Stimulated activated CD8-positive, alpha-beta memory T cell treated with anti-CD3 and anti-CD28 coated beads, Interleukin-4, amount 100 ng/mL, for 4 hours (primary cell): ENCODE measurements at places on chromosomes 5 and 9.

DNA sequence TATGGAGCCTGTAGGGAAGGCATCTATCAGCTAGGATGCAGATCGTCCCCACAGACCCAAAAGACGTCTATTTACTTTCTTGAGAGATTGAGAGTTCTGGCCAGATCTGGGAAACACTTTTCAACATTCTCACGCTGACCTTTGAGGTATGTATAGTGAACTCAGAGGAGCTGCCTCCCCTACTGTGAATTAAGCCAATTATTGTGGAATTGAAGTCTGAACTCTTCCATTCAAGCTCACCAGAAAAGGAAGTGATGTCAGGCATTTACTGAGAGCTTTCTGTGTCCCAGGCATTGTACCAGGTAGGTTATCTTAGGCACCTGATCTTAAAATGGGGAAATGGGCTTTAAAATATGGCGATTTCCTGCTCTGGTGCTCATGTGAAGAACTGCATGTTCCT lies 136.5 kb downstream of the SV2C start:
- no peak for DNase-seq

DNA sequence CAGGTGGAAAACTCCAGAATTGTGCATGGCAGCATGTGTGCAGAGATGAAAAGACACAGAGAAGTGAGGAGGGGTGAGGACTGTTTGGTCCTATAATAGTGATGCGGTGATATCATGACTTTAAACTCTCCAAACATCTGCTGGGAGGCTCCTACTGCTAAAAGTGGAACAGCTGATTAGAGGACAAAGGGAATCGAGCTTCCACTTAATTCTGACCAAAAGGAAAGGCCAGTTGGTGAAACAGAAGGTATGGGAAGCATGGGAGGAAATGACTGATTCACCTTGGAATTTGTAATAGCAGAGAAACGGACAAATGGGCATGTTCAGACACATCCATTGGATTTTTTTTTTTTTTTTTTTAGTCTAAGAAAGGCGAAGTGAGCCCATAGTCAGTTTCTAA lies 67.5 kb upstream of the MAMDC2 start:
- DNase-seq = no peak

DNA sequence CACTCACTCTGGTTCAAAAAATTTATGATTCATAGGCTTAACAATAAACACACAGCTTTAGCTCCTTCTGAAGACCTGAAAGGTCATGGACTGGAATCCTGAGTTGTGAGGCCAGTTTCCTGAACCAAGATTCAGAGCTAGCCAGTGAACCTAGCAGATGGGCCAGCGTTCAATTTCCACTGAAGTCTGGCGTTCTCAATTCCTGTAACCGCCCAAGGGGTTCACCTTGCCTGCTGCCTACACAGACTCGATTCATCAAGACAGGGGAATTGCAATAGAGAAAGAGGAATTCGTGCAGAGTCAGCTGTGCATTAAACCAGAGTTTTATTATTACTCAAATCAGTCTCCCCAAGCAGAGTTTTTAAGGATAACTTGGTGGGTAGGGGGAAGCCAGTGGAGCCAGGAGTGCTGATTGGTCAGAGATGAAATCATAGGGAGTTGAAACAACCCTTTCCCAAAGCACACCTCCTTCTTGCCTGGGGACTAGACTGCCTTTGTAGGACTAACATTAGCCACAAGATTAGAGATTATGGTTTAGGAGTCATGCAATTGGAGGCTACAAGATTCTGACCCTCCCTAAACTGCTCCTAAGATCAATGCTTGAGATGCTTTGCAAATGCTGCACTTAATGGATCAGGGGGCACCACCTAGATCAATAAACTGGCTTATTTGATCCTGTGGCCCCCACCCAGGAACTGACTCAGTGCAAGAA lies 117.5 kb upstream of the SHB start:
- DNase-seq = no peak

DNA sequence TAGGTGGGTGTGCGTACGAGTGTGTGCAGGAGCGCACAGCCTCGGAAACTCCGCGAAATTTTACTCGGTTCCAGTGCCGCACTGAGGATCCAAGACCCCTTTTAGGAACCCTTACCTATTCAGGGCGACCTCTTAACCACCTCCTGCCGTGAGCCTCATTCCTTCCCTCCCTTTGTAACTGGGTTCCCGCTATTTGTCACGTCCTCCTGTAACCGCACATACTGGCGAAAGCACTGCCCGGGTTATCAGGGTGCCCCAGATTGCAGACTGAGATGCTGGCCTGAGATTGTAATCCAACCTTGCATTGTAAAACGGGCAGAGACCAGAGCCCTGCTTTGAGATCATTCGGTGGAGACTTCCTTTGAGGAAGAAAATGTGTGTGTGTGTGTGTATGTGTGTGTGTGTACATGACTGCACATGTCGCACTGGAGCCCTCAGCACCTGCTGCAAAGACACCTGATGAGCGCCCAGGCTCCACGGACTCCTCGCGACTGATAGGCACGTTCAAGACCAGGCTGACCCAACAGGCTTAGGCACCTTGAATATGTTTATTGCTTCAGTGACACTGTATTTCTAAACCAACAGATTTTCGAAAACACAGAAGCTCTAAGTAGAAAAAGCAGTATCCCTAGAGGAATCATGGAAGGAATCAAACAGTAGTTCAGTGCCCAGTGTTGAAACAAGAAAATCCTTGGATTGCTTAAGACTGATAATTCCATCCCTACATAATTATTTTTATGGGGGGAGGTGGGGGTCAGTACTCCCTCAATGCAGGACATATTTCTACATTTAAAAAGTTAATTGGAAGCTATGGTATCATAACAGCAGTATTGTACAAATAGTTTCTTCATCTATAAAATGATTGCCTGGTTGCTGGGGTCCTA lies 86.5 kb upstream of the TNFAIP8 start:
- DNase-seq = no peak

DNA sequence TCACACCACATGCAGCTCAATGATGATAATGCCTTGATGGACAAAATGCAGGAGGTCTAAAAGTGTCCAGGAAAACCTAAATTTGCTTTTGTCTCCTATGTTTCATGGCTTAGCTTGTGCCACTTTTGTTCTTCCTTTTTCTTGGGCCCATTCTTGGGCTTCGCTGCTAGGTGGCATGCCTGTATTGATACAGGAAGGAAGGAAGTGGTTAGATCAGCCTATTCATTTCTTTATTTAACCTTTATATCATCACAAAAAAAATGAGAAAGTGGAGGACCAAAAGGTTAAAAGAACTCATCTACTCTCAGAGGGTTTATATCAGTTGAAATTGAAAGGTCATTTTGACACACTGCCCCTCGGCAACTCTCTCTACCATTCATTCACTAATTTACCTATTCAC lies 260.2 kb downstream of the ARHGAP26 start:
- DNase-seq = no peak

GRCh38 chr9:4574657-4575243 lies 84.5 kb downstream of the SLC1A1 start:
- no peak for DNase-seq

DNA sequence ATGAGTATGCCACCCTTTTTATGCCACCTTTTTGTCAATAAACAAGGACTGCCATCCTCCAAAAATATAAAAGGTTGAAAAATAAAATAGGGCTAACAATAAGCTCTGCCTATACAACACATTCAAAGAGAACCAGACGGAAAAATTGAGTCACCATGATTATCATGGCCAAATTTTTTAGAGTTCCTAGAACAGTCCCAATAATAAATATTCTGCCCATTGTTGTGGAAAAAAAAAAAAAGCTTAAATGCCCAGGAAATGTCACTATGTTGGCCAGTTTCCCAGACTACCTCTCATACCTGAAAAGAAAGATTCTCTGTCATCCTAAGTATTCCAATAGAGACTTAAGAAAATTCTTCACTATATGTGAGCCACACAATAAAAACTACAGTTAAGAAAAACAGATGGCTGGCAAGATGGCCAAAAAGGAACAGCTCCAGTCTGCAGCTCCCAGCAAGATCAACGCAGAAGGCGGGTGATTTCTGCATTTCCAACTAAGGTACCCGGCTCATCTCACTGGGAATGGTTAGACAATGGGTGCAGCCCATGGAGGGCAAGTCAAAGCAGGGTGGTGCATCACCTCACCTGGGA lies 149.0 kb downstream of the TMEM161B start:
- no peak for DNase-seq

- no peak for DNase-seq
Measured at GRCh38 chr5:176866707-176867310, 32.3 kb downstream of the HK3 start.

DNA sequence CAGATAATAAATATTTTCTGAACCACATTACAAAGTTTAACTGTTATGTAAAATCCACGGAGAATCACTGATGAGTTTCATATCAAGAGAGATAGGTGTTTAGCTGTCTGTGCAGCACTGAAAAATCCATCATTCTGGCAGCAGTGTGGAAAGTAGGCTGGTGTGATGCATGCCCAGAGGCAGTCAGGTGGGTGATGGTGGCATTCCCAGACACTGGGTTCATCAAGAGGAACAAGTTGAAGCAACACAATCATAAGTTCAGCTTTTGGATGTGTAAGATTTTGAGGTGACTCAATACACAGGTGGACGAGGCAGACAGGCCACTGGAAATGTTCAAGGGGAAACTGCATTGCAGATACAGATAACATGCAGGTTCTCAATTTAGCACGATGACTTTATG lies 11.9 kb downstream of the DNAH5 start:
- DNase-seq = no peak

DNA sequence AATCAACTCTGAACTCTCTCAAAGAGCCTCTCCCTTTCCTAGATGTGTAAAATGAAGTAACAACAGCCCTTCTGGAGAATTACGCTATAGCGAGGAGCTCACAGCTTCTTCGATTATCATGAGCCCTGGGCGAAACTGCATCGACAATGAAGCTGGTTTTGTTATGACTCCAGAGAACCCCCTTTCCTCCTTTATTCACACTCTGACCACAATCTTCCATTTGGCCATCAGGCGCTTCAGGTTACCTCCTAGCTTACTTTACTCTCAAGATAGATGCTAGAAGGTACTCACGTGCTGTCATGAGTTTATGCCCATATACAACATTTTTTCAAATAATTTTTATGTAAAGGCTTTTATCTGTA lies 362.7 kb upstream of the RFX3 start:
- DNase-seq = no peak

DNA sequence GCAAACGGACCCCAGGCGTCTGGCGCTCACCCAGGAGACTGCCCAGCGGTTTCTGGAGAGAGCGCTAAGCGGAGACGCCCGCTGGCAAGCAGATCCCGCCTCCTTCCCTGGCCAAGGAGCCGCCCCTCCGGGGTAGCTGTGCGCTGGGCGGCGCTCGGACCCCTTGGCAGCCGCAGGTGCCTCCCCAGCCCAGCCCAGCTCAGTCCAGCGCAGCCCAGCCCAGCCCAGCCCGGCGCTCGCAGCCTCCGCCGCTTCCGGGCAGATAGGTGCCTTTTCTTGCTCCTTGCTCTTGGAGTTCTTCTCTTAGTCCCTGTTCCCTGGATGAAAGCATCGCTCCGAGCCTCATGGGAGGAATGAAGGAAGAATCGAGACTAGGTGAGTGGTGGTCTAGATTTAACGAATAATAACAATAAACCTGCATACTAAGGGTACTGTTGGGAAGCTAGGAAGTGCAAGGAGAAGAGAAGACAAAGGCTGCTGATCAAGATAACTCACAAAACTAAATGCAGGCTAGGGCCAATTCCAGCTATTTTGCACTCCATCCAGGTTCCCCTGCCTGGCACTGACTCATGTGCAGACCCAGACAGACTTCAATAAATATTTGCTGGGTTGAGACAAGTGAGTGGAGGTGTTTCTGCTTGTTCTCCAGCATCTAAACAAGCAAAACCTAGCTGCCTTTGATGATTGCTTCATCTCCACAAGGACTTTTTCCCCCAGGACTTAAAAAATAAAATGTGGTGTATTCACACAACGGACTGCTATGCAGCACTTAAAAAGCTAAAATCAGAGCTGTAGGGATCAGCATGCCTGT lies at the start of gene STK32A:
STK32A (plus strand) TSS at position 202 of the 811 bp plus-strand sequence. CDS start 4,609 bp downstream, outside the sequence.
- no peak for DNase-seq

DNA sequence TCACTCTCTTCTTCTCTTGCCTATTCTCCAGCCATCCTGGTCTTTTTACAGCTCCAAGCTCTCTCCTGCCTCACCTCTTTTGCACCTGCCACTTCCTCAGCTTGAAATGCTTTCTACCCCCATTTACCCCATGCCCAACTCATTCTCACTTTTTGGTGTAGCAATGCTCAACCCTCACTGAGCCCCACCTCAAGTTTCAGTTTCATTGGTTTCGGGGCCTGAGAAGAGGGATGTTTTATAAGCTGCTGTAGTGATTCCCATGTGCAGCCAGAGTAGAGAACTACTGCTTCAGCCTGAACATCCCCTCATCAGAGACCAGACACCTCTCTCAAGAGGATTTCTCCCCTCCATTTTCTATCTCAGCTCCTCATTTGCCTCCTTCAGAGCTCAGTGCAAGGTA lies 45.2 kb upstream of the FYB1 start:
- DNase-seq = no peak

DNA sequence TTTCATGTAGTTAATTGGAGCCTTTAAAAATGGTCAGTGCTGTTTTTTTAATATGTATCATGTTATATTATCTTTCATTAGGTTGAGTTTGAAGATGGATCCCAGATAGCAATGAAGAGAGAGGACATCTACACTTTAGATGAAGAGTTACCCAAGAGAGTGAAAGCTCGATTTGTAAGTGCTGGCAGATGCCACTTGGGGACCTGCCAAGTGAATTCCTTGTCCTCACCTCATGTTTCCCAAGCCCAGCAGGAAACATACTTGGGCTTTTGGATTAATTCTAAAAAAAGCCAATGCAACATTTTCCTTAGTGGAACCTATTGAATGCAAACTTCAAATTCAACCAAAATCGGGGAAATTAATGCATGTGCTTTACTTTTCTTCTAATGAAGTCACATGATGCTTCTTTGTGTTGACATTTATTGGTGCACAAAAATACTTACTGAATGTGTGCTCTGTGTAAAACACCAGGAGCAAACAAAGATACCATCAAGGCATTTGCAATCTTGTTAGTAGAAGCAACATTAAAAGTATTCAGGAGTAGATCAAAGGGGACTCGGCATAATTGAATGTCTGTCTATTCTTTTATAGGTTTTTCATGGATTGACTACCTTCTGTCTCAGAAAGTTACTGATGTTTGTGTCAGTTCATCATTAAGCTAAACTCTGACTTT lies 412.1 kb downstream of the KDM4C start:
- no peak for DNase-seq

- no peak for DNase-seq
Measured at GRCh38 chr5:170421826-170422225, 32.7 kb upstream of the KCNMB1 start.

DNA sequence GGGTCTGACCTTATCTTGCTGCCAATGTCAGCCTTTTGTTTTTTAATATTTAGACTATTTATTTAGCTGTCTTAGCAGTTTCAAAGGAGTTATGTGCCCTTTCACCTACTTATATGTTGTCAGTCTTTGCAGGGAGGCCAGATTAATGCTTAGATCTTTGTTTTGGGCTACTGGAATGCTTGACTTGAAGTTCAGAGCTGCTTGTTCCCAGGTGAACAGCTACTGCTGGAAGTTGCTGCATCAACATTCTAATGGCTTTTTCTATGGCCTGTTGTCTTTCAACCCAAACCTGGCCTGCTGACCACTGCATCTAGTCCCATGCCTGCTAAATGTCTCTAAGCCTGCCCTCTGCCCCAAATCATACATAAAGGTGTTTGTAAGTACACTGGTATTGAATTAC lies 3.0 kb downstream of the SLC22A5 start:
- no peak for DNase-seq
